ENCODE measurements at places on chromosomes 2 and 18.

DNA sequence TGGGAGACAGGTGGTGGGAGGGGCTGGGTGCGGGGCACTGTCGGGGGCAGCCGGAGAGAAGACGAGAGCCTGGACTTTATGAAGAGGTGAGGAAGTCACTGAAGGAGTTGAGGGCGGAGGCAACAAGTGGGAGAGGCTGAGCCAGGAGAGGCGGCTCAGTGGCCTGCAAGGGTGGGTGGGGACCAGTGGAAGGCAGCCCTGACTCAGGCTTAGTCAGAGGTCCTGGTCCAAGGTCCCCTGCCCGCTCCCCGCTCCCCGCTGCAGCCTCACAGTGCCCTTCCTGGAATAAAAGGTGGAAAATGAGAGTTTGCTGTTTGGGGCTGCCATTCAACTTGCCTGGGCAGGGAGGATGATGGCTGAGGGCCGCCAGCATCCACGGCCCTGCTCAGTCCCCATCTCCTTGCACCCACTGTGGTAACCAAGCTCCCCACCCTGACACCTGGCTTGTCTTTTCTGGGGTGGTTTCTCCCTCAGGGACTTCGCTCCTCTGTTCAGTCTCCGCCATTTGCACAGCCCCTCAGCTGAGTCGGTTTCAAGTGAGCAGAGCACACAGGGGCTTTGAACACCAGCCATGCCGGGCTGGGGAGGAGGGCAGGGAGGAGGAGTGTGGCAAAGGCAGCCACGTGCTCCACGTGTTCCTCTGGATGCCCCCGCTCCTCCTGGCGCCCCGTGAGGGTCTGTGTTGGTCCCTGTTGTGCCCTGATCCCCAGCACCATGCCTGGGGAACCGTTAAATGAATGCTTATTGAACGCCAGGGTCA, 13.7 kb upstream of the RALB start:
- DNase-seq = no peak

- no peak for DNase-seq
Observed at GRCh38 chr2:84427235-84428138, 31.6 kb downstream of the SUCLG1 start.

DNA sequence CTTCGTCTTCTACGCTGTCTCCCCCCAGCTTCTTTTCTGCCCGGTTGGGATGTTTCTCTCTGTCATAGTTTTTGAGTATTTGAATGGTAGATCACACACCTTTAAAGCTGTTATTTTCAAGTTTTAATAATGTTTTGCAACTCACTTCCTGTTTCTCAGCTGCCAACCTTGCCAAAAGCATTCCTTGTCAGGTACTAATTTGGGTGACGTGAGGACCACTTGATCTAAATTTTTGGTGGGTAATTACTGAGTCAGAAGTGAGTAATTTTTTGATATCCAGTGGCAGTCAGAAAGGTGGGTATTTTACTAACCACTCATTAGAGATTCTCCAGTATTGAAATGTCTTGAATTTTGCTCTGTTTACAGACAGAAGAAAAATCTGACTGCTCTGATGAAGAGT, 852.4 kb upstream of the FANCL start:
- DNase-seq = no peak

DNA sequence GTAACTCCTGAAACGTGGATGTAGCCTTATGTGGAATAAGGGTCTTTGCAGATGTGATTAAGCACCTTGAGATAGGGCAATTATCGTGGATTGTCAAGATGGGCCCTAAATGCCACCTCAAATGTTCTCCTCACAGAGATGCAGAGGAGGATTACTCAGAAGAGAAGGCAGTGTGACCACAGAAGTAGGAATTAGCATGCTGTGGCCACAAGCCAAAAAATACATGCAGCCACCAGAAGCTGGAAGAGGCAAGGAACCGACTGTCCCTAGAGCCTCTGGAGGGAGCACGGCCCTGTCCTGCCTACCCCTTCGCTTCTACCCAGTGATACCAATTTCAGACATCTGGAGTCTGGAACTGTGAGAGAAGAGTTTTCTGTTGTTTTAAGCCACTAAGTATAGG, 47.3 kb upstream of the MGAT5 start:
- no peak for DNase-seq

DNA sequence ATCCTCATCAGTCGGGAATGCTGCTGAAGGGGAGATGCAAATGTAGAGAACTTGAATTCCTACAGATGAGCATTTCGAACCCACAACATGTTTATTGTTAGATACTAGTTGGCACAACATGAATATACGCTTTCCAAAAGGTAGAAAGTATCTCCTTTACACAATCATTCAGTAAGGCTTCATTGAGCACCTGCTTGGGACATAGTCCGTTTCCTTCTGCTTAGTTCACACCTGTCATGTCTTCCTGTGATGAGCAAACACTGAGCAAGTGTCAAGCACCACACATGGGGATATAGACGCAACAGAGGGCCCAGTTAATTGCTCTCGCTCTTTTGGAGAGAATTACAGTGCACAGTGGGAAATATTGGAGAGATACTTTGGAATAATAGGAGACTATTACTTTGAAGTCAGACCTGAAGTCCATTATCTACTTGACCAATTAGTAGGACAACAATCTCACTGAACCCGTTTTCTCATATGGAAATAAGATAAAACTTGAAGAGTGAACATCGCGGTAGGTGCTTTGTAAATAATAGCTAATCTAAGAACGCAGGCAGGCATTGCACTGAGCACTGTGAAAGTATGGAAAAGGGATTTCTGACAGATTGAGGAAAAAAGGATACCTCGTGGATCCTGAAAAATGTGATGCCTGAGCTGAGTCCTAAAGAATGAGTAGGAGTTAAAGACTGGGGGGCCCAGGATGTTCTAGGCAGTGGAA, 1.2 kb downstream of the CPSF3 start:
- DNase-seq = no peak

- DNase-seq = no peak
Observed at GRCh38 chr2:144405982-144406788, 113.7 kb downstream of the ZEB2 start.

GRCh38 chr2:7612969-7613368, 695.8 kb downstream of the RNF144A start:
- DNase-seq = no peak

DNA sequence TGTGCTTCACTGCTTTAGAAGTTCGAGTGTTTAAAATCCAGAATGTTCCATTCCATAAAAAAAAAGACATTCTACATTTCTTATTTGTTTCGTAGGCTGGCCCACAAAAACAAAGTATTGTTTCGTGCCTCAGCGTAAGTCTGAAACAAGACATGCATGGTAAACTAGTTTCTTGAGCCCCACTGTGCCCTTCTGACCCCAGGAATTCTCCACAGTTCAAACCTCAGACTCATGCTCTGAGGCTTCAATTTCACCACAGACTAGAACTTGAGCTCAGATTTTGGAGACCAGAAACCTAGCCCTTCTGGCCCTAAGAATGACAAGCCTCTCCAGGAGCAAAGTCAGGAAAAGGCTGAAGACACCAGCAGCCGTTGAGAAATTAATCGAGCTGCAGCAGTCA, 151.5 kb downstream of the SLC8A1 start:
- no peak for DNase-seq

GRCh38 chr2:72538486-72538885, 287.3 kb downstream of the EXOC6B start:
- no peak for DNase-seq

DNA sequence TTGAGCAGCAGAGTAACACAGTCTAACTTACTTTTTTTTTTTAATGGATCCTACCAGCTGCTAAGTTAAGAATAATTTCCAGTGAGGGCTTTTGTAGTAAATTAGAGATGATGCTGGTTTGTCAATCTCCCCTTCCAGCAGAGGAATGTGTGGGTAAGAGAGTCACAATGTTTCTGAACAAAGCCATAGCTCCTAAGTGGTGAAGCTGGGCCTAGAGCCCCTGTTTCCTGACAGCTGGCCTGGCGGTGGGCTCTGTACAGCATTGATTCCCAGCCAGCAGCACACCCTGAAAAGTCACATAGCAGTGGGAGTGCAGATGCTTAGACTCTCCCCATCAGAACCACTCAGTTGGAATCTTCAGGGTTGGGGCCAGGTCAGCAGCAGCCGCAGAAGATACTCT, 24.4 kb downstream of the CAPG start:
- no peak for DNase-seq

GRCh38 chr18:75871596-75871995, 444.1 kb upstream of the SMIM21 start:
- DNase-seq = no peak

- no peak for DNase-seq
Observed at GRCh38 chr2:15983496-15983895, 43.1 kb downstream of the MYCN start.

DNA sequence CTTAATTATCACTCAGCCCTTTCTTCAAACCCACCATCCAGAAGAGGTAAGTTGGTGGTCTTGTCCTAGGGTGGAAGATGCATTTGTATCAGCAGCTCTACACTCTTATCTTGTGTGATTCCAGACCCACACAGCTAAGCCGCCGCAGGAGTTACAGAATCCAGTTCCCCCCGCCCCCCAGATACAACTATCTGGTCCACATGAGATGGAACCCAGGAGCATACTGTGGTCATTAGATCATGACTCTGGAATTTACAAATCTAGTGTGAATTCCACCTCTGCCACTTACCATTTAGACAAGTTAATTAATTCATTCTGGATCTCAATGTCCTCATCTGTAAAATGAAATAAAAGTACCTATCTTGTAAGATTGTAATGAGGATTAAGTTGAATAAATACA, 486.4 kb downstream of the BCL11A start:
- no peak for DNase-seq

GRCh38 chr2:142037066-142037465, 93.8 kb downstream of the LRP1B start:
- no peak for DNase-seq

- no peak for DNase-seq
Observed at GRCh38 chr18:45834306-45834705, 8.8 kb downstream of the SIGLEC15 start.

DNA sequence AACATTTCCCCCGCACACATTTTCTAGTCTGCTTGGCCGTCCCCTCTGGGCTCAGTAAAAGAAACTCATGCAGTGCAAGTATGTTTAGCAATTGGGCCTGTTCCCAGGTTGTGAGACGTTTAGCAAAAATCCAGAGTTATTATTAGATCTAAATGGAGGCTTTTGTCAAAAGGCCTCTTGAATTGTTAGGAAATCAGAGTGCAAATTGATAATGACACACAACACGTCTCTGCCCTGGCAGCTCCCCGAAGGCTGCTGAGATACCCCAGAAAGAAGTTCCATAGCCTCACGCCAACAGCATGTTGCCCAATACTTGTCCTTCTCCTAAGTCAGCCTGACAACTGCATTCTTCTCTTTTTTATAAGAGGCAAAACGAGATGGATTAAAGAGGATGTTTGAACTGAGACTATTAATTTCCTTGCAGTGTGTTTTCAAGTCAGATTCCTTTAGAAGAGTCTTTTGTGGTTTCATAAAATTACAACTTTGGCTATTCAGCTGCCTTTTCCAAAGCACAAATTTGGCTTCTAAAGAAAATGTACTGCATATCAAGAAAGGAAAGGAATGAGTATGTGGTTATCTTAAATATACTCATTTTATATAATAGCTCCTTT, 202.2 kb downstream of the TRIB2 start:
- no peak for DNase-seq

- no peak for DNase-seq
Observed at GRCh38 chr2:151878655-151879563, 50.7 kb upstream of the ARL5A start.

- DNase-seq = no peak
Observed at GRCh38 chr18:72866901-72867745, 664 bp downstream of the NETO1 start.

DNA sequence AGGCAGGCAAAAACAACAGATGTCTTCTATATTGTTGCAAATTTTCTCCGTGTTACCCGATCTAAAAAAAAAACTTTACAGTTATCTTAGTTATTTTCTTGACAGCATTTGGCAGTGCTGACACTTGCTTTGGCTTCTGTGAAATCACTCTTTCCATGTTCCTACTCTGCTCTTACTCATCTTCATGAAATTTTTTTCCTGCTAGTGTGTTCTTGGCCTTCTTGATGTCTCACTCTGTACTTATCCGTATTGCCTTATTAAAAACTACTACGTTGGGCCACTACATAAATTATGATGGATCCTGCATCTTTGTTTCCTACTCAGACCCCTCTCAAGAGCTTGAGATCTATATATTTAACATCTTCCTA, 134.4 kb downstream of the IKZF2 start:
- no peak for DNase-seq

DNA sequence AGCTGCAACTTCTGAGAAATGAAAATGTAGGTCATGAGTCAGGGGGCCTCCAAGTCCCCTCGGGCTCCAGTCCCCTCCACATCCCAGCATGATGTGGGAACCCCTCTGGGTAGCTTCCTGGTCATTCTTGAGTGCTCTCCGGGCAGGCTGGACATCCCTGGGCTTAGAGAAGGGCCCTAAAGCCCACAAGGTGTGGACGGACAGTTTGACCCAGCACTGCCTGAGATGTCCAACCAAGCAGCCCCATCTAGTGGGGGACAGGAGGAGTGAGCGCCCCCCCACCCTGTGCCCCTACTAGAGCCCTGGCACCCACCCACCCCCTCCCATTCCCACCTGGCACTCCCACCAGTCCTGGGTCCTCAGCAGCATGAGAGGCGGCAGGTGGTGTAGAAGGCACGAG, 46.0 kb downstream of the CYP27C1 start:
- DNase-seq = no peak

DNA sequence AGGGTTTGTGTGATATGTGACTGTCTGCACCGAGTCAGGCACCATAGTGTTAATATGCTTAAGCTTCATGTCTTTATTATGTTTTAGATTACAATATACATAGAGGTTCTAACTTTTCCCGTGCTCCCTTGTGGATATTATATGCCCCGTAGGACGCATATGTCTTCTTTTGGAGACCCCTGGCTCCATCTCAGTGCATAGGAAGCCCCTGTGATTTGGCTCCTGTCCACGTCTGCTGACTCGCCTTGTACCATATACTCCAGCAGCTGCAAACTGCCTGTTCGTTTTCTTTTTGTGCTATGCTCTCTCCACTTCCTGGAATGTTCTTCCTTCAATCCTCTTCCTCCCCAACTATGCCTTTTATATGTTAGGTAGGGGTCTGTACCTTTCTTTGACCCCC, 110.9 kb downstream of the PTRHD1 start:
- no peak for DNase-seq

DNA sequence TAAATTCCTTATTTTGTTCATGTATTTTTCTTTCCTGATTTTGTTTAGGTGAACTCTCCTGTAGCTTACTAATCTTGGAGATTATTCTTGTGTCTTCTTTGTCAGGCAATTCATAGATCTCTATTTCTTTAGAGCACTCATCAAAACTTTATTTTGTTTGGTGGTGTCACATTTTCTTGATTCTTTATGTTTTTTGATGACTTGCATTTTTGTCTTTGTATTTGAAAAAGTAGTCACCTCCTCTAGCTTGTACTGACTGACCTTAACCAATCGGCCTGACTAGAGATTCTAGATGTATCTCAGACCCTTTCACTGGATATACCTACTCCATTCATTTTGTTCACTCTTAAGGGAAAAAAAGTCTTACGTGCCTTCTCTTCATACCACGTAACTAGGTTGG, 986.3 kb upstream of the LRRTM1 start:
- DNase-seq = no peak

GRCh38 chr2:128526455-128526976, 207.8 kb upstream of the HS6ST1 start:
- DNase-seq = no peak

GRCh38 chr2:137977790-137978189, 13.5 kb downstream of the HNMT start:
- DNase-seq = no peak

GRCh38 chr18:59001721-59002120, 137.0 kb downstream of the ZNF532 start:
- DNase-seq = no peak

Measured in stimulated activated CD8-positive, alpha-beta memory T cell treated with anti-CD3 and anti-CD28 coated beads, Interleukin-4, amount 100 ng/mL, for 1 hour (primary cell).